NCI-H446 treated with DMSO at 0.1 percent for 48 hours (cell line): ENCODE measurements at places on chromosomes 4 and X.

- DNase-seq: no peak
Measured at GRCh38 chrX:23333842-23334520, 668 bp upstream of the PTCHD1 start.

GRCh38 chrX:124212622-124213021, 119.8 kb upstream of the TEX13D start:
- no peak for DNase-seq

GRCh38 chr4:76984127-76984526, 34.6 kb downstream of the SEPTIN11 start:
- DNase-seq: no peak

- DNase-seq: no peak
Measured at GRCh38 chrX:11319806-11320520, 26.8 kb downstream of the AMELX start.

DNA sequence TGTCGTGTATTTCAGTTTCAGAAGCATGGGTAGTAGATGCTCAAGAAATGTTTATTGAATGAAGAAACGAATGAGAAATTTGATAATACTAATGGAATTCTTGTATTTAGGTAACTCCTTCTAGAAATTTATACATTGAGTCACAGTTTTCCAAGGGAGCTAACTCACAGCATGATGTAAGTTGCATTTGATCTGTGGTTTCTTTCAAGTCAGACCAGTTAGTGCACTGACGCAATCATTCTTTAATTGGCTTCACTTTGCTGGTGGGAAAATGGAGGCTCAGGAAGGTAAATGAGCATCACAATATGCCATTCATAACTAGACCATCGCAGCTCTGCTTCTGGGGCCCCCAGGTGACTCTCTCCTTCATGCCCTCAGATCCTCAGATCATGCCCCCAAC, 17.3 kb upstream of the CWH43 start:
- DNase-seq: no peak

GRCh38 chr4:148159793-148160192, 282.4 kb downstream of the NR3C2 start:
- DNase-seq: no peak

- no peak for DNase-seq
Measured at GRCh38 chrX:29872831-29873230, 342.5 kb upstream of the MAGEB2 start.
